ENCODE measurements at places on chromosomes 5 and 9.
A peak's percentile ranks its signal among the peaks of the same experiment; 100 is the strongest.

DNA sequence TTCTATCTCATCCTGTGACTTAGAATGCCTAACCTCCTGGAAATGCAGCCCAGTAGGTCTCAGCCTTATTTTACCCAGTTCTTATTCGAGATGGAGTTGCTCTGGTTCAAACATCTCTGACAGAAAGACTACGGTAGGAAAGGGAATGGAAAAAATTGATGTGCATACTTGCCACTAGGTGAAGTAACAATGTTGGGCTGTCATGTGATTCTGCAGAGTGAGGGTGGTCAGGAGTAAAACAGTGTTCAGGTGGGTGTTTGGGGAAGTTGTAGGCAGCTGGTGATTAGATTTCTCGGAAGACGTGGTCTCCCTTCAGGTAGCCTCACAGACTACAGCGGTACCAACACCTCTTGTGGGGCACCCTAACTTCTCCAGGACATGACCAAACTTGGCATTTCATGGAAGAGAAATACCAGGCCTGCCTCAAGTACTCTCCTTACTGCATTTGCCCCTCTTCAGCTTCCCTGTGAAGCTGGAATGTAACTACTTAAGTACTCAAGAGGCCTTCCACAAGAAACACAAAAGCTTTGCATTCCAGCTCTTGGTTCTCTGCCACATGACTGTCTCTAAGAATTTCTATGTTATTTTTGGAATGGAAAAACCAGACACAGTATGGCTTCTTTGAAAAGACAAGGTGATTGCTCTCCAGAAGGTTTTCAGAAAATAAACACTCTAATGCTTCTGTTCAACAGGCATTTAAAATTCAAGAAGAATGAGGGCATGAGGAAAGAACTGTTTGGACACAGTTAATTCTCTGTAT lies 17.4 kb upstream of the ENTREP1 start:
- DNase-seq = peak; percentile 50

DNA sequence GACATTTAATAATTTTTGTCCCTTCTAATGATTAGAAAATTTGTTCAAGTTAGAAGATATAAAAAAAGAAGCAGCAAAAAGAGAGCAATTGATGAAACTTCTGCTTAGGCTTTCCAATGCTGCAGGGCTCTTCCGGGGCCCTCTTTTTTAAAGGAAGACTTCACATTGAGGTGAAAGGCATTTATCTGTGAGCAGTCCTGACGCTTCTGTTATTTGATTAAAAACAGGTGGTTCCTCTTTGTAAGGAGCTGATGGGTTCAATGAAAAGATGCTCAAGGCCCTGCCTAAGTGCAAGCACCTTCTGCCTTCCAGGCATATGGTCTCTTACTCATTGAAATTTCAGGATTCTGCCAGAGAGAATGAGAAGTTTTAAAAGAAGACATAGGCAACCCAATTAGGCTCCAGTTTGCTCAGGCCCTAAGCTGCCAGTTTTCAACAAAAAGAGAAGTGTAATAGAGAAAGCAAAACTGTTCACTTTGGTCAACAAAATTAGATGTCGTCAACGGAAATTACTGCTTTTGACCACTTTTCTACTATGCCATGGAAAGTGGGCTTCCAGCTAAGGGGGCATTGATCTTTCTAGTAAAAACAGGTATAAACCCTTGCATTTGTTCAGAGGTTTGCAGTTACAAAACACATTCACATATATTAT lies 100.2 kb downstream of the INSYN2B start:
- DNase-seq = no peak

GRCh38 chr9:94603259-94604160 lies 9.9 kb upstream of the FBP2 start:
- DNase-seq = peak; percentile 43

- DNase-seq = no peak
Measured at GRCh38 chr5:148687427-148687826, 33.1 kb upstream of the HTR4 start.

- no peak for DNase-seq
Measured at GRCh38 chr9:116928289-116928688, 241.2 kb downstream of the TRIM32 start.

GRCh38 chr5:176418251-176418650 lies 1.9 kb upstream of the CLTB start:
- no peak for DNase-seq

GRCh38 chr5:154756009-154756867 lies 1.1 kb downstream of the LARP1 start:
- peak; percentile 19 for DNase-seq

GRCh38 chr9:4061717-4062116 lies 238.2 kb downstream of the GLIS3 start:
- DNase-seq = no peak

- DNase-seq = no peak
Measured at GRCh38 chr9:136056546-136057235, 38.4 kb downstream of the NACC2 start.

DNA sequence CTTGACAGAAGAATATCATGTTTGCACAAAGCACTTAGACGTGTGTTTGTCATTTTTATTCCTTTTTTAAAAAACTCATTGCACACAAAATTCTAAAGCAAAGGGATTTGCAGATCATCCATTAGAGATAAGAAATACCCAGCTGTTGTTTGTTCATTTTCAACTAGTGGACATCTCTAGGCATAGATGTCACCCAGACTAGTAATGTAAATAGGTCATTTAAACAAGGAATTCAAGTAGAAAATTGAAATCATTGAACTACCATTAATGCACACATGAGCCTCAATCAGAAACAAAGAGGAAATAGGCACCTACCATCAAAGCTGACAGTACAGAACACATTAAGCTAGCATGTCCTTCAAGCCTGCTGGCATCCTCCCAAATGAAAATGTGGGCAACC lies 107.3 kb downstream of the OR2K2 start:
- DNase-seq = no peak

- no peak for DNase-seq
Measured at GRCh38 chr9:80602291-80602690, 1030.5 kb downstream of the TLE4 start.

GRCh38 chr5:38853753-38854470 lies 8.1 kb downstream of the OSMR start:
- no peak for DNase-seq

GRCh38 chr9:132125944-132126679 lies 35.7 kb upstream of the NTNG2 start:
- DNase-seq = no peak

DNA sequence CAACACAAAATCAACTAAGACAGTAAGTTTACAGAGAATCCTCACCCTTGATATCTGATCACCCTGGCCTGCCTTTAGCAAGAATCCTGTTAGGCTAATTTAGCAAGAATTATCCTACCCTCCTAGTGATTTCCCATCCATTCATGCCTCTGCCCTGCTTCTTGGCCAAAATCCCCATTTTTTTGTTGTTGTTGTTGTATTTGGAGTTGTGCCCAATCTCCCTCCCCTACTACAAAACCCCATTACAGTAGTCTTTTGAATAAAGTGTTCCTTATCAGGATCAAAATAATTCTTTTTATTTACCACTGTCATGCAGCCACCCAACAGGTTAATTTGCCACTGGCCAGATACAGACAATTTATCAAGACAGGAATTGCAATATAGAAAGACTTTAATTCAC lies 58.5 kb upstream of the CLINT1 start:
- DNase-seq = no peak

DNA sequence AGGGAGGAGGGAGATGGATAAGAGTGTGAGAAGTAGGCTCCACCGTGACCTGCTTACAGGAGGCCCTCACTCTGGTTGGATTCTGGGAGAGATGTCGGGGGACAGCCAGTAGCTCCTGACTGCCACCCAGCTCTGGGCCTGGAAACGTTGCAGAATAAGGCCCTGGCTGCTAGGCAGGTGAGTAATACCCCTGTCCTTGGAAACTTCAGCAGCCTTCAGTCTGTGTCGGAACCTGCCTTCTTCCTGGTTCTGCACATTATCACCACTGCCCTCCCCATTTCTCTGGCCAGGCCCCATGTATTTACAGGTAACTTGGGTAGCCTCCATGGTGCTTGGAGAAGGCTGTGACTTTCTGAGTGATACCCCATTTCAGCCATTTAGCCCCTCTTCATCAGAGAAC lies 26.8 kb downstream of the FAXDC2 start:
- DNase-seq = no peak

- DNase-seq = no peak
Measured at GRCh38 chr5:151225475-151225874, 1.6 kb upstream of the CCDC69 start.

DNA sequence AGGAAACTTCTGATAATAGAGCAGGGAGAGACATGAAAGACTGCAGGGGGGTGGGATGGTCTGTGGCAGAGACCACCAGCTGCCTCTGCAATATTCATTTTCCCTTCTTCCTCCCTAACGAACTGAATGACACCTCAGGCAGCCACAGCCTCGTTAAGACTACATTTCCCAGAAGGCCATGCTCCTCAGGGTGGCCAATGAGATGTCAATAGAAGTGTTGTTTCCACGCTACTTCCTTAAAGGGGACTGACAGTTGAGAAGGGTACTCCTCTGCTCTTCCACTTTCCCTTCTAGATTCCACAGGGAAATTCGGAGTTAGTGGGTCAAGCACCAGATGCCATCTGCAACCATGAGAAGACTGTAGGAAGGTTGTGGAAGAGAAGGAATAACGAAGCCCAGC lies 52.0 kb upstream of the DAPK1 start:
- DNase-seq = no peak

GRCh38 chr5:16450163-16450562 lies 15.4 kb downstream of the ZNF622 start:
- DNase-seq = no peak

GRCh38 chr5:32173267-32174010 lies 680 bp downstream of the GOLPH3 start:
- DNase-seq = peak; percentile 78

DNA sequence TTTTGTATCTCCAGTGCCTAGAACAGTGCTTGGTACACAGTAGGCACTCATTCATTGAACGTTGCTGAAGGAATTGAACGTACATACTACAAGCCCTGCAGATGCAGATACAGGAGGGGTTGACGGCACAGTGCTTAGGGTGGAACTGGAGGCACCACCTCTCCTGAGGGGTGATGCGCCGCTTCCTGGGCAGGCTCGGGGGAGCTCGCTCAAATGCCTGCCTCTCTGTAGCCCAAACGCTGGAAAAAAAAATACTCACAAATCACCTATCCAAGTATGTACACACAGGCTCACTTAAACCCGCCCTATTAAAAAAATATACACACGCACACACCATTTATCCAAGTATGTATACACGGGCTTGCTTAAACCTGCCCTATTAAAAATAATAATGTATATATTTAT lies 536 bp upstream of the COMMD10 start:
- DNase-seq = no peak

DNA sequence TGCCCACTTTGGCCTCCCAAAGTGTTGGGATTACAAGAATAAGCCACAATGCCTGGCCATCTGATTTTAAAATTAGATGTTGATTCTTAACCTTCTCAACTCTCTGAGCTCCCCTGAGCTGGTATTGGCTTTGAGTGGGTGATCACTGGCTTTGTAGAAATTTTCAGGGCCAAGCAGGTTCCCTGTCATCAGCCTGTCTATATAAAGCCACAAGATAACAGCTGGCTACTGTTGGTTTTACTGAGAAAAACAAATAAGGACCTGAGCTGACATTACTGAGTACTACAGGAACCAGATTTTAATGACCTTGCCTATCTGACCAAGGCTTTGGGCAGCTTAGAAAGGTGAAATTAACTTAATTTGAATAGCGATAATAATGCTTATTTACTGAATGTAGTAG lies 153.6 kb downstream of the MSX2 start:
- DNase-seq = no peak

GRCh38 chr5:14414656-14415023 lies 167.0 kb upstream of the OTULINL start:
- no peak for DNase-seq

DNA sequence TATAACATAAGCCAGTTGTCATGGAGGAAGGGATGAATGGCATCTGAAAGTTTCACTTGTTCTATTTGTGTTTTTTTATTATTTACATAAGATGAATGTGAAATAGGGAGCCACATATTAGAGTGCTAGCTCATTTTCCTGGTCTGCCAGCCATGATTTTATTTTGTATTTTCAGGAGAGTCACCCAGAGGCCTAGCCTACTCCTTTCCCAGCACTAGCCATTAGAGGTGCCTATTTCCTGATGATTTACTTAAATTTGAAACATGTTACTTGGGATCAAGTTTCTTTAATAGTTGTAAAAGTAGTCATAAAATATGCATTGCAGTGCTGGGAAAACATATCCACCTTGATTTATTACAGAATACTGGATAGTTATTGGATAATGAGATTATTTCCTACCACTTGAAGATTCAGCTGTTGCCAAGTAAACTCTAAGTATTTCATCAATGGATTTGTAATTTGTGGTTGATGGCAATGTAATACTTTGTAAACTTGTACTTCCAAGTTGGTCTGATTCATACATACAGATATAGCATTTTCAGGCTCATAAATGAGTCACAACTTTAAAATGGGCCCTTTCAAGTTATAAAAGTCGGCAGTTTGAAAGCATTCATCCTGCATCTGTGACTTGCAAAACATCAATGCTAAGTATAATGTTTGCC lies 50.8 kb downstream of the KCNN2 start:
- no peak for DNase-seq

GRCh38 chr9:112011051-112011620 lies 114.5 kb downstream of the UGCG start:
- DNase-seq = no peak

DNA sequence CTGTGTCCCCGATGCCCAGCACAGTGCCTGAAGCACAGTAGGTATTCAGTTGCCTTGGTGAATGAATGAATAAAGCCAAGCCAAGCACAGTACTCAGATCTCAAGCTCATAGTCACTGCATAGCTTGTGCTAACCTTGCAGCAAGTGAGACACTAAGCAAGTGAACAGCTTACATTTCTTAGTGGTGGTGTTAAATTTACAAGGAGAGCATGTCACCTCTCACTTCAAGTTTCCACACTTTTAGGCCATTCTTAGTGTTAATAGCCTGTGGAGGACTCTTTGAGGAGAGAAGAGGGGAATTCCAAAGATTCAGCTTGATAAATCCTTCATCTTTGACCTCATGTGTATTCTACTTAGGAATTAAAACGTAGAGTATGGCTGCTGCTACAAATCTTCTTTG lies 104.7 kb downstream of the C9orf152 start:
- DNase-seq = no peak

GRCh38 chr9:136568288-136569081 lies 22.6 kb upstream of the NOTCH1 start:
- no peak for DNase-seq

GRCh38 chr9:129472651-129473102 lies 148.2 kb downstream of the C9orf50 start:
- DNase-seq = no peak

DNA sequence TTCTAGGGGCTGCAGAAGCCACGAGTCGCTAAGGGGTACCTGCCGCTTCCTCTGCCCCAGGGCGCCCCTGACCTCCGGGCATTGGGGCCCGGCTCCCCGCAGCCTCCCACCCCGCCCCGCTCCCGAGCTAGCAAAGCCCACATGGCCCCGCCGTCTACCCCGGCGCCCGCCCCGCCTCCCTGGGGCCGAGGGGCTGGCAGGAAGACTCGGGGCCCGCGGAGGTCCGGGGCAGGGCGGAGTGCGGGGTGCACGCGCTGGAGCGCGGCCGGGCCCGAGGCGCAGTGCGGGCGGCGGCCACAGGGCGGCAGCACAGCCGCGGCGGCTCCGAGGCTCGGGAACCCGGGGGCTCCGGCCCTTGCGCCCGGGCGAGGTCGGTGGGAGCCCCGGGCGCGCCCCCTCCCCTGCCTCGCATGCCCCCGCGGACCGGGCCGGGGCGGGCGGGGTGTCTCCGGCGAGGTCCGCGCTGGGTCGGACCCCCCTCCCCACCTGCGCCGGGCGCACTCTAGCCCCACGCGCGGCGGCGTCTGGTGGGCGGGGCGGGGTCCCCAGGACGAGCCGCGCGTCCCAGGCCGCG lies 6.7 kb downstream of the NRARP start:
- DNase-seq = no peak
